ENCODE measurements at places on chromosomes 1 and 21.

DNA sequence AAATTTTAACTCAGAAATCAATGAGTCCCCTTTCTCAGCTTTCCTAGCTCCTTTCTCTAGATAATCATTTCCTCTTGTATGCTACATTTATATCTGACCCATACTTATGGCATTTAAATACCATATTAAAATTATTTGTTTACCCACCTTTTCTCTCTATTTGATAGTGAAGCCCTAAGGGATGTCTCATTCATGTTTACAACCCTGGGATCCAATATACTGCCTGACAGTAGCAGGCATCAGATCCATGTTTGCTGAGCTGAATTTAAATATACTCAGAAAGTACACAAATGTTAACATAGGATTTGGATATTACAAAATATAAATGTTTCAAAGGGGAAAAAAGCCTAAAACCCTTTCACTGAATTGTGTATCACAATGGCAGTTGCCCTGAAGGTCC lies 26.5 kb downstream of the SCMH1 start:
- DNase-seq = no peak

GRCh38 chr1:59990470-59990869 lies 63.9 kb upstream of the CYP2J2 start:
- no peak for DNase-seq

- DNase-seq = no peak
These were observed 102.0 kb upstream of the VANGL1 start for GRCh38 chr1:115539736-115540135.

GRCh38 chr1:29417147-29417858 lies 181.0 kb downstream of the PTPRU start:
- no peak for DNase-seq

DNA sequence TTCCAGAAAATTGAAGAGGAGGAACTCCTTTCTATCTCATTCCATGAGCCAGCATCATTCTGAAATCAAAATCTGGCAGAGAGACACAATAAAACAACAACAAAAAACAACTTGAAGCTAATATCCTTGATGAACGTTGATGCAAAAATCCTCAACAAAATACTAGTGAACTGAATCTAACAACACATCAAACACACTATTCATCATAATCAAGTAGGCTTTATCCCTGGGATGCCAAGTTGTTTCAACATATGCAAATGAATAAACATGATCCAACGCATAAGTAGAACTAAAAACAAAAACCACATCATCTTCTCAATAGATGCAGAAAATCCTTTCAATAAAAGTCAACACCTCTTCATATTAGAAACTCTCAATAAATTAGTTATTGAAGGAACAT lies 335.3 kb upstream of the BRINP3 start:
- no peak for DNase-seq

All from stimulated activated CD4-positive, alpha-beta T cell treated with anti-CD3 and anti-CD28 coated beads, Interleukin-1b, Interleukin-23, amount 100 ng/mL, for 1 hour (primary cell).